Neural progenitor cell (in vitro differentiated cells): ENCODE measurements at places on chromosomes 5 and 9.

- DNase-seq, result peak; percentile 15
- no peak overlapping the region for H3K4me3 ChIP-seq
- no peaks in the 10 kb centered on the region for H3K4me1 ChIP-seq
- H3K36me3 ChIP-seq, result no peaks in the 10 kb centered on the region
Observed at GRCh38 chr9:75083188-75083970, 4.6 kb downstream of the NMRK1 start.

DNA sequence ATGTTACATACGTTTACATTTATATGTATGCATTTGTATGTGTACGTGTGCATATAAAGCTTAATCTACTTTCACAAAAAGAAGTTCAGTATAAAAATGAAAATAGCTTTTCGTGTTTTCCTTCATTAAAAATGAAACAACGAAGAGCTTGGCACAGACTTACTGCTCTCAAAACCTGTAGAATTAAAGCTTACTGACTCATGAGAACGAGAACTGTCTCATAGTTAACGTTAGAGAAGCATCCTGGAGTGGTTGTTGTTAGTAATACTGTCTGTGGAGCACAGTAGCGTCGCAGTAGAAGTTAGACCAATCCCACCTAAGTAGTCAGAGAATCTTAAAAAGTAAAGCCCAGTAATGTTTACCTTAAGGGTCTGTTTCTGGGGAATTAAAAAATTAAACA lies 1.3 kb downstream of the MAT2B start:
- H3K27me3 ChIP-seq, result no peaks in the 10 kb centered on the region
- no peak overlapping the region for H3K27ac ChIP-seq
- H3K4me3 ChIP-seq, result peak overlapping the region; percentile 90
- no peaks in the 10 kb centered on the region for H3K36me3 ChIP-seq
- no peak for DNase-seq

DNA sequence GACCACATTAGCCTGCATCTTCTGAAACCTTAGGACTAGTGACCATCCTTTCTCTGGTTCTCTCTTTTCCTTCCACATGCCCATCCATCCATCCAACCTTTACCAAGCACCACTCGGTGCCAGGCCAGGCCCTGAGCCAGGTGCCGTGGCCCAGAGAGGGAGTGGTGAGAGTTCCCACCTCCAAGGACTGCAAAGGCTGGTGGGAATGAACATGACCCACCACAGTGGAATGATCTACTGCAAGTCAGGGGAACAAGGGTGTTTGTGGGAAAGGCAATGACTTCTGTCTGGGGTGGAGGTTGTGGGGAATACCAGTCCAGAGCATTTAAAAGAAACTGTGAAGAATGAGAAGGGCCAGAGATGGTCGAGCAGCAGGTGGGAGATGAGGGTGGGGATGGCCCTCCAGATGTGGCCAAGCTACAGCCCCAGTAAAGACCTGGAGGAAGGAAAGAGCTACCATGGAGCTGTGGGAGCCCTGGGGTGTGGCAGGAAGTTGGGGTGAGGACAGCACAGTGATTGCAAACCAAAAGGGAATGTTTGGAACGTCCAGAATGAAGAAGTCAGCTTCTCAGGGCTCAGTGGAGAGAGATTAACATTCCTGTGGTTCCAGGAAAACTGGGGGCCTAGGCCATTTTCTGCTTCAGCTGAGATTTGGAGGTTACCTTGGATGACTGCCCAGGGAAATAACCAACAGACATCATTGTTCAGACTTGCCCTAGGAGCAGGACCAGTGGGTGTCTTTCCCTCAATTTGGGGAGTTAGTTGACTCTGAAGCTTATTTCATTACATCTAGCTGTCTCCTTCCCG lies 30.7 kb upstream of the CORO2A start:
- H3K4me1 ChIP-seq, result peaks cover 7% of the 10 kb centered on the region
- no peak overlapping the region for H3K27ac ChIP-seq
- no peaks in the 10 kb centered on the region for H3K36me3 ChIP-seq
- no peak for DNase-seq
- no peaks in the 10 kb centered on the region for H3K27me3 ChIP-seq
- no peak overlapping the region for H3K4me3 ChIP-seq

DNA sequence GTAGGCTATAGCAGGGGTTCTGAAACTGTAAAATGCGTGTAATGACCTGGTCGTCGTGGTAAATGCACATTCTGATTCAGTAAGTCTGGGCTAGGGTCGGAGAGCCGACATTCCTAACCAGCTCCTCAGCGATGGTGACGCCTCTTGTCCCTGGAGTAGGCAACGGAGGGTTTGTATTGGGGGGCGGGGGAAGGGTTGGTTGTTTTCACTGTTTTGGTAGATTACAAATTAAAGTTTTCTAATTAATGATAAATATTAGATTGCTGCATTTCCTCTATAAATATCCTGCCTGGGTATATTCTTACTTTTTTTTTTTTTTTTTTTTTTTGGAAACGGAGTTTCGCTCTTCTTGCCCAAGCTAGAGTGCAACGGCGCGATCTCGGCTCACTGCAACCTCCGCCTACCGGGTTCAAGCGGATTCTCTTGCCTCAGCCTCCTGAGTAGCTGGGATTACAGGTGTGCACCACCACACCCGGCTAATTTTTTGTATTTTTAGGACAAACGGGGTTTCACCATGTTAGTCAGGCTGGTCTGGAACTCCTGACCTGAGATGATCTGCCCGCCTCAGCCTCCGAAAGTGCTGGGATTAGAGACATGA lies 566 bp upstream of the ALDH7A1 start:
- peaks cover 15% of the 10 kb centered on the region for H3K36me3 ChIP-seq
- no peak overlapping the region for H3K27ac ChIP-seq
- no peak for DNase-seq

- peaks cover 68% of the 10 kb centered on the region for H3K4me1 ChIP-seq
- H3K36me3 ChIP-seq, result no peaks in the 10 kb centered on the region
- H3K4me3 ChIP-seq, result no peak overlapping the region
- no peak for DNase-seq
Observed at GRCh38 chr5:107958432-107958831, 287.7 kb upstream of the EFNA5 start.

DNA sequence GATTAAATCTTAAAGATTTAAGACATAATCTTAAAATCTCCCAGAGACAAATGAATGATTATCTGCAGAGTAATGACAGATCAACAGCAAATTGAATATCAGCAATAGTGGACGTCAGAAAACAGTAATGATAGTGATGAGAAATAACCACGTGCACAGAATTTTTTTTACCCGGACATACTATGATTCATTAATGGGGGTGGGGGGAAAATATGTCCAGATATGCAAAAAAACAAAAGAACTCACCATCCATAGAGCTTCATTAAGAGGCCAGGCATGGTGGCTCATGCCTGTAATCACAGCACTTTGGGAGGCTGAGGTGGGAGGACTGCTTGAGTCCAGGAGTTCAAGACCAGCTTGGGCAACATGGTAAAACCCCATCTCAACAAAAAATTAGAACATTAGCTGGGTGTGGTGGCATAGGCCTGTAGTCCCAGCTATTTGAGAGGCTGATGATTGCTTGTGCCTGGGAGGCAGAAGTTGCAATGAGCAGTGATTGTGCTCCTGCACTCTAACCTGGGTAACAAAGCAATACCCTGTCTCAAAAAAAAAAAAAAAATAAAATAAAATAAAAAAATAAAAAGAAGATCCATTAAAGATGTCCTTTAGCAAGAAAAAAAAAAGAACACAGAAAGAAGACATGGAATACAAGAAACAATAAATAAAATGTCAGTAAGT lies 30.9 kb upstream of the SHOC1 start:
- H3K4me1 ChIP-seq, result no peaks in the 10 kb centered on the region
- H3K27me3 ChIP-seq, result no peaks in the 10 kb centered on the region
- H3K36me3 ChIP-seq, result no peaks in the 10 kb centered on the region
- H3K4me3 ChIP-seq, result no peak overlapping the region

- DNase-seq, result peak; percentile 69
- peaks cover 24% of the 10 kb centered on the region for H3K4me1 ChIP-seq
- H3K36me3 ChIP-seq, result no peaks in the 10 kb centered on the region
- no peak overlapping the region for H3K27ac ChIP-seq
Observed at GRCh38 chr5:61768692-61769281, 436.7 kb downstream of the ZSWIM6 start.

- H3K4me1 ChIP-seq, result peaks cover 24% of the 10 kb centered on the region
- H3K36me3 ChIP-seq, result no peaks in the 10 kb centered on the region
Observed at GRCh38 chr9:123373946-123374345, 17.9 kb downstream of the CRB2 start.

GRCh38 chr5:180816608-180817534 lies 14.3 kb upstream of the MGAT1 start:
- no peaks in the 10 kb centered on the region for H3K27me3 ChIP-seq
- no peak overlapping the region for H3K4me3 ChIP-seq
- no peaks in the 10 kb centered on the region for H3K36me3 ChIP-seq
- peaks cover 19% of the 10 kb centered on the region for H3K4me1 ChIP-seq

DNA sequence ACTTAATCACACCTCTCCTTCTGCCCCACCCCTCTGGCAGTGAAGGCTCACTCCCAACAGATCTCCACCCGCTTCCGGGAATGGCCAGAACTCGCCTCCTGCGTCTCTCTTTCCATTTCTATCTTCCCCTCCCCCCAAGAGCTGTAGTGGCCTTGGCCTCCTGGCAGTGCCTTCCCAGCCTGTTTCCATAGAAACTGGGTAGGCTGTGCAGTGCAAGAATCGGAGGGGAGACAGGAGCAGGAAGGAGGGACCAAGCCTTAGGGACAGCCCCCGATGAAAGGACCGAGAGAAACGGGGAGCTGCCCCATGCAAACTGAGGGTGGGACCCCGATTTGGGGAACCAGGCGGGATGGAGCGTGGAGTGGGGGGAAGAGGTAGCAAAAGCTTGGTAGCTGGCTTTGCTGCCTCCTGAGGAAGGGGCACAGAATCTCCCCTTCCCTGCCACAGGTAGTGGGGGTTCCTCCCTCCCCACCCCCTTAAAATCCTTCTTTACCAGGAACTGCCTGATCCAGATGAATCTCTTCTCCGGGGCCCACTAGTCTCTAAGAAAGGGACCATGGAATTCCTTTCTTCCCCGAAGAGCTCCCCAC lies 4.5 kb upstream of the PCDH1 start:
- H3K27ac ChIP-seq, result no peak overlapping the region
- peaks cover 22% of the 10 kb centered on the region for H3K27me3 ChIP-seq
- peaks cover 39% of the 10 kb centered on the region for H3K4me1 ChIP-seq
- peak; percentile 16 for DNase-seq
- no peaks in the 10 kb centered on the region for H3K36me3 ChIP-seq

DNA sequence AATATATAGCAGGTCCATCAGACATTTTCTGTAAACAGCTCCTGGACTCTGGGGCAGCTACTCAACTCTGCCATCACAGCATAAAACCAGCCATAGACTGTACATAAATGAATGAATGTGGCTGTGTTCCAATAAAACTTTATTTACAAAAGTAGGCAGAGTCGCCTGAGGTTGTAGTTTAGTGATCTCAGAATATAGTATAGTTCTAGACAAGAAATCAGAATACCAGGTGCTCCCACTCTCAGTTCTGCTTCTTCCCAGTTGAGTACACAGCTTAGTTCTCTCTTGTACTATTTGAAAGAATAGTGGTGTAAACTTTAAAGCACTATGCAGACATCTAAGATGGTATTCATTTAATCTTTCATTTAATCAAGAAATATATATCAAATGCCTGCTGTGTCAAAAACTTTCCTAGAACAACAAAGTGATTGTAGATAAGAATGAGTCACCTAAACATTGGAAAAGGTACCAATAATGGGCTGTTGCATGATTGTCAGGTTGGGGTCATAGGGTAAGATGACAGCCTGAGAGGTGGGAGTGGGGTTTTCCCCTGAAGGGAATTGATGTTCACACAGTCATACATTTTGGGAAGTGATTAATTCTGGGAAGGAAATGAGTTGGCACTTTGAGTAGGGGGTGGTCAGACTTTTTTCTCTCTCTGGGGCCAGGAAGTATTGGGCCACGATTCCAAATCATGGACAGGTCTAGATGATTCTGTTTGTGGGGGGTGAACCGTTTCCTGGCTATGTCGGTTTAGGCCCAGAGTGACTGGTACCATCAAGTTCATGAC lies 37.0 kb downstream of the TNFSF8 start:
- H3K4me1 ChIP-seq, result peaks cover 6% of the 10 kb centered on the region
- H3K27ac ChIP-seq, result no peak overlapping the region
- H3K27me3 ChIP-seq, result no peaks in the 10 kb centered on the region
- no peak overlapping the region for H3K4me3 ChIP-seq

DNA sequence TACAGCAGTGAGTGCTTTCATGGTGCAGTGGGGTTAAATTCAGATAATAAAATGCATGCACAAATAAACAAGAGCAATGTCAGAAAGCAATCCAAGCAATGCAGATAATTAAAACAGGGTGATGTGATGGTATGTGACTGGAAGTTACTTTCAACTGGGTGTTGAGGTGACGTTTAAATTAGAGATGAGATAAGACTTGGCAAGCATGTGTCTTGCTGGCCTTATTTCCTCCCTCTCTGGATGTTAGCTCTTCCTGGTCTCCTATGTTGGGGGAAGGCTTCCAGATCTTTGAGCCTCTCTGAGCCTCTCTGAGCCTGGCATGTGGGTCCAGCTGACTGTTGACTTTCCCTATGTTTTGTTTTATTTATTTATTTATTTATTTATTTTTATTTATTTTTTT lies 54.4 kb downstream of the DOCK2 start:
- no peak for DNase-seq
- no peak overlapping the region for H3K4me3 ChIP-seq
- H3K4me1 ChIP-seq, result no peaks in the 10 kb centered on the region
- no peaks in the 10 kb centered on the region for H3K36me3 ChIP-seq
- H3K27me3 ChIP-seq, result no peaks in the 10 kb centered on the region
- no peak overlapping the region for H3K27ac ChIP-seq

DNA sequence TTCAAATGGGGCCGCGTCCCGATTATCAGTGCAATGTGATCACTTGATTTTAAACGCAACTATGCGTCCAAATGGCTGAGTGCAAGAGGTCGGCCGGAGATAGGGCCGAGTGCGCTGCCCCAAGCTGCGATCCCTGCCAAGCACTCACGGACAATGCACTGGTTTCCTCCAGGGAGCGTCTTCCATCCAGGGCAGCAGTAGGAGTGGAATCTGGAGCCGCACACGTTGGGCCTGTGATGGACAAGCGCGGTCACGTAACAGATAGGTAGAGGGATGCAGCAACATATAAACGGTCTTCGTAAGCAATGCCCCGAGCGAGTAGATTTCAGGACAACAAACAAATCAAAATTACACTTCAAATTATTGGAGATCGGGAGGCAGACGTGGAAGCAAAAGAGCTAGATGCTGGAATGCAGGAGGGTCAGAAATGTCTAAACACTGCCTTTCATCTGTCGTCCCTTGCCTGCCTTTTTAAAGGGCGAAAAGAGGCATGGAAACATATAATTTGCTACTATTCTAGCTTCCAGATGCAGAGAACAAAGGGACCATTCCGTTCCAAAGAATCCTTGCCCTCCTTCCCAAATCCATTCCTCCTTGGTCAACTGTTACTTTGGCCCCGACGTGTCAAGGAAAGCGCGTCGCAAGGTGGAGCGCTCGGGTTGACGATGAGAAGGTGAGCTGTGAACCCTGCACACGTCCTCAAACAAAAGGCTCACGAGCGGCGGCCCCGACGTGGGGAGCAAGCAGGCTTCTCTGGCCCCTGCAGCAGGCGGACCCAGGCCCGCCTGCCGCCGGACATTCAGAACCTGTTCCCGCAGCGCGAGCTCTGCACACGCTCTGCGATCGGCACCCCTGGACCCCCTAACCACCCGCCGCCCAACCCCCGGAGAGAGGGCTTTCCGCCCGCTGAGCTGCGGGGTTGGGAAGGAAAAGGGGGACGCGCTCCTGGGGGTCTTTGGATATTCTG lies 1.5 kb downstream of the FBN2 start:
- peak overlapping the region; percentile 82 for H3K4me3 ChIP-seq
- peaks cover 30% of the 10 kb centered on the region for H3K27me3 ChIP-seq
- peaks cover 14% of the 10 kb centered on the region for H3K4me1 ChIP-seq

GRCh38 chr9:21958833-21959232 lies 35.4 kb downstream of the CDKN2A start:
- no peak overlapping the region for H3K4me3 ChIP-seq
- DNase-seq, result no peak
- no peaks in the 10 kb centered on the region for H3K4me1 ChIP-seq

GRCh38 chr5:72465066-72465465 lies 42.1 kb downstream of the ZNF366 start:
- H3K27me3 ChIP-seq, result no peaks in the 10 kb centered on the region
- H3K4me1 ChIP-seq, result no peaks in the 10 kb centered on the region
- DNase-seq, result no peak
- no peaks in the 10 kb centered on the region for H3K36me3 ChIP-seq
